Activated CD8-positive, alpha-beta T cell treated with anti-CD3 and anti-CD28 coated beads, Interleukin-2, amount 10 ng/mL, durations not matched to agents 7 days and 5 days (primary cell): ENCODE measurements at places on chromosomes 6 and 20. TPM values are rescaled to one million over a fixed set of nuclear protein-coding genes. Genes with fewer than 3 reads are reported as not detected.

GSTA3 gene
- not detected for total RNA-seq

NOP56 gene
- 441 TPM for total RNA-seq

CFAP61 gene
- not detected for total RNA-seq

PACRG gene
- 0.78 TPM for total RNA-seq

FRK gene
- 0.03 TPM for total RNA-seq

RIMS1 gene
- not detected for total RNA-seq

CNBD2 gene
- 6.1 TPM for total RNA-seq

ADGRB3 gene
- not detected for total RNA-seq
